Naive thymus-derived CD8-positive, alpha-beta T cell (primary cell): ENCODE measurements at places on chromosomes 12 and 14. TPM values are rescaled to one million over a fixed set of nuclear protein-coding genes. Genes with fewer than 3 reads are reported as not detected.

GRCh38 chr12:52667509-52667908, 12.7 kb downstream of the KRT1 start:
- H3K27me3 ChIP-seq, result no peaks in the 10 kb centered on the region
- H3K4me3 ChIP-seq, result no peak overlapping the region

DNA sequence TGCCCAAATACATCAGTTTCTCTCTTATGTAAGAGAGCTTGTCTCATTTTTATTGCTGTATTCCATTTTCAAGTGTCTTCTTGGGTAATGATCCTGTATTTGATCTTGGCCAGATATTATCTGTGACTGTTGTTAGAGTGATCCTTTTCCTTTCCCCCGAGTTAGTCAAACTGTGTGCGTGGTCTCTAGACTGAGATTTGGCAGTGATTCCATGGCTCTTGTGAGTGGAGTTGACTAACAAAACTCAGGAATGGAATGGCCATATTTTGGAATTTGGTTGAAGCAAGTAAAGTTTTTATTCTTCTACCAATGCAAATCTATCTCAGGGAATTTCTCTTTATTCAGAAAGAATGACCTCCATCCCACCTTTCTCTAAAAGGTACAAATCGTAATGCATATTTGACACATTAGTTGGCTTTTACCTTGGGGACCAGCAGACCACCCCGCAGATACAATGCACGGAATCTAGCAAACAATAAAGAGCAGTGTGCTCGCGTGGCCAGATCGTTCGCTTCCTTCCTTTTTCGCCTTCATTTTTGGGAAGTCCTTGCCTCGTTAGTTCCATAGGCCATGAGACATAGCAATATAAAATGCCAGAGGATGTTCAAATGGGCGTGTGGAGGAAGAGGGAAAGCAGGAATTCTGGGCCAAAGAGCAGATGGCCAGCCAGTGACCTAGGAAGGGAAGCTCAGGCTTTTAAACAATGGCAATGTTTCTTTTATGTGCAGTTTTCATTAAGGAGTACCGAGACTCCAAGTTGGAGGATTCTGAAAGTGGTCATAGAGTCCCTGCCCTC, 24.4 kb downstream of the ETV6 start:
- no peaks in the 10 kb centered on the region for H3K36me3 ChIP-seq
- peaks cover 24% of the 10 kb centered on the region for H3K4me1 ChIP-seq
- H3K27ac ChIP-seq, result no peak overlapping the region
- H3K27me3 ChIP-seq, result no peaks in the 10 kb centered on the region
- H3K4me3 ChIP-seq, result no peak overlapping the region
- no peak for DNase-seq

DNA sequence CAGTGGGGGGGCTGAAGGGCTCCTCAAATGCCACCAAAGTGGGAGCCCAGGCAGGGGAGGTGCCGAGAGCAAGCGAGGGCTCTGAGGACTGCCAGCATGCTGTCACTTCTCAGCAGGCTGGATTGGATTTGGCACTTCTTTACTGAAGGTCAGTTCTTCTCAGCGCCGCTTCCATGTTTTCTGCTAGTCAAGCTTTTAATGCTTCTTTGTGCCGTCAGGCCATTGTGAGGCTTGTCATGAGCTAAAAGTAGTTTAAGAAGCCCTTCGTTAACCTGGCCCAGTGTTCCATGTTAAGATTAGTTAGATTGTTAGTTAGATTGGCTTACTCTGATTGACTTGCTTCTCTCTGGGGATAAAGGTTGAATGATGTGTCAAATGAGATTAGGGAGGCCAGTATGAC, 13.4 kb downstream of the GABARAPL1 start:
- H3K27ac ChIP-seq, result peak overlapping the region; percentile 5
- peaks cover 22% of the 10 kb centered on the region for H3K36me3 ChIP-seq
- peaks cover 29% of the 10 kb centered on the region for H3K4me1 ChIP-seq
- H3K4me3 ChIP-seq, result no peak overlapping the region

DNA sequence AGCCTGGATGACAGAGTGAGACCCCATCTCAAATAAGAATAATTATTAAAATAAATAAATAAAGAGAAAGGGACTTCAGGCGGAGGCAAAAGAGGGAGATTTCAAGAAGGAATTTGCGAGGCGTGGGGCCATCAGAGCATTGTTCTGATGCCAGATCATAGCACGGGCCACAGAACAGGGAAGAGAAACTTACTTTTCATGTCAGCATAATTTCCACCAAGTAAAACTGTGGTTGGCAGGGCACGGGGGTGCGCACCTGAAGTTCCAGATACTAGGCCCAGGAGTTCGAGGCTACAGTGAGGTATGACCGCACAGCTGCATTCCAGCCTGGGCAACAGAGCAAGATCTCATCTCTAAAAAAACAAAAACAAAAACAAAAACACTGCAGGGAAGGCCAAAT, 11.0 kb upstream of the PLBD1 start:
- H3K27me3 ChIP-seq, result no peaks in the 10 kb centered on the region
- H3K27ac ChIP-seq, result no peak overlapping the region
- H3K36me3 ChIP-seq, result no peaks in the 10 kb centered on the region
- H3K4me3 ChIP-seq, result no peak overlapping the region

DNA sequence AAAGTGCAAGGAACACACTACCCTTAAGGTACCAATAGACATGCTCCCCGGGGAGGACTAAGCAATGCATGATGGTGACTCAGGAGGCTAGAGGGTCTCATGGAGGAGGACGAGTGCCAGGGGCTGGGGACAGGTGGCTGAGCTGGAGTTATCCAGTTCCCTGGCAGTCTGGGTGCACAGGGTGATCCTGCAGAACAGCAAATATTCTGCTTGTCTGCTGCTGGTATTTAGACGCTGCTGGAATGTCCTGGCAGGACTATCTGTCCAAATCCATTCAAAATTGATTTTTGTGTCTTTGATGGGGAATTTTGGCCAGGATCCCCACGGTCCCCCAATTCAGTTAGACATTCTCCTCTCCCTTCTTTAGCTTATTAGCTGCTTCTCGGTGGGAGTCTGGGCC, 138.7 kb downstream of the C12orf75 start:
- H3K27ac ChIP-seq, result no peak overlapping the region
- peaks cover 17% of the 10 kb centered on the region for H3K27me3 ChIP-seq
- no peaks in the 10 kb centered on the region for H3K36me3 ChIP-seq
- no peak for DNase-seq
- H3K4me3 ChIP-seq, result no peak overlapping the region
- H3K4me1 ChIP-seq, result no peaks in the 10 kb centered on the region

DNA sequence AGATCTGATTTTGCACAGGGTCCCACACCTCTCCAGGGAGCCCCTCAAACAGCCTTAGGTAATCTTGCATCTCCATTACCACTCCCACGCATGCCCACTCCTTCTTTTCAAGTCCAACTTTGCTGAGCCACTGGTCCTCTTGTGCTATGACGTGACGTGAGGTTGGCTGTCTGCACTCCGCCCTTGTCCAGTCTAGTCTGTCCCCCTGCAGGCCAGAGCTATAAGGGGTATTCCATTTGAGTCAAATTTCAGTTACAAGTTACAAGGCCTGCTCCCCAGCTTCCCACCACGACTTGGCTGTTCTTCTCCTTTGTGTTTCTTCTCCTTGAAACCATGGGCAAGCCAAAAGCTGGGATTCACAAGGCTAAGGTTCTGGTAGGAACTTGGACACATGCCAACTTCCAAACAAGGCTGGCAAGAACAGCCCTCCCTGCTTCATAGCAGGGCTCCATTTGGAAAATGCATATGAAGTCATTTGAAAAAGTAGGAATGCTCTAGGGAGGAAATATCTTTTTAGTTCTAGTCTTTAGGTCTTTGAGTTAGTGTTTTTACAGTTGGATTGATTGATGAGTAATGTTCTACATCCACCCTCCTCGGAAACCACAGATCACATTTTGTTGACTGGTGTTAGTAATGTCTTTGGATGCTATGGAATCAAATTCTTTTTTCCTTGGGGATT, 49.1 kb downstream of the KCNA1 start:
- no peaks in the 10 kb centered on the region for H3K36me3 ChIP-seq
- H3K27ac ChIP-seq, result no peak overlapping the region
- no peak overlapping the region for H3K4me3 ChIP-seq
- DNase-seq, result no peak
- H3K27me3 ChIP-seq, result peaks cover 43% of the 10 kb centered on the region

GRCh38 chr12:66629138-66629870, 49.6 kb downstream of the GRIP1 start:
- H3K27me3 ChIP-seq, result no peaks in the 10 kb centered on the region
- no peak overlapping the region for H3K4me3 ChIP-seq
- H3K4me1 ChIP-seq, result no peaks in the 10 kb centered on the region

- DNase-seq, result no peak
- H3K36me3 ChIP-seq, result no peaks in the 10 kb centered on the region
- H3K27me3 ChIP-seq, result no peaks in the 10 kb centered on the region
- H3K27ac ChIP-seq, result no peak overlapping the region
- no peak overlapping the region for H3K4me3 ChIP-seq
- H3K4me1 ChIP-seq, result peaks cover 4% of the 10 kb centered on the region
These were observed 25.1 kb upstream of the ITGA5 start for GRCh38 chr12:54444206-54444605.

DNA sequence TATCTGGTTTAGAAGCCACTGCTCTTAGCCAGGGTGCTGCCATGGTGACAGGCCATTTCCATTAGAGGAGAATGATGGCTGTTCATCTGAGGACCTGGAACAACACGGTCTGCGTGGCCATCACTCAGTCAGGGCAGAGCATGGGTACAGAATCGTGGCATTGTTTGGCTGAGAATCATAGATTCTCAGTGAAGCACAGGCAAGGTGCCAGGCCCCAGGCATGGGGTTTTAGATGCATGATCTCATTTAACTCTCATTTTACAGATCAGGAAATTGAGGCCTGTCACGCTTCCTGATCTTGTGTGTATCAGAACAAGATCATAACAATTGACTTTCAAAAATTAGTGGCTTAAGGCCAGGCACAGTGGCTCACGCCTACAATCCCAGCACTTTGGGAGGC, 26.8 kb upstream of the IRF2BPL start:
- peaks cover 10% of the 10 kb centered on the region for H3K4me1 ChIP-seq
- no peaks in the 10 kb centered on the region for H3K27me3 ChIP-seq
- H3K4me3 ChIP-seq, result no peak overlapping the region
- H3K36me3 ChIP-seq, result no peaks in the 10 kb centered on the region
- no peak for DNase-seq
- H3K27ac ChIP-seq, result no peak overlapping the region

- no peaks in the 10 kb centered on the region for H3K36me3 ChIP-seq
- peak overlapping the region; percentile 61 for H3K4me3 ChIP-seq
- no peaks in the 10 kb centered on the region for H3K27me3 ChIP-seq
- H3K27ac ChIP-seq, result peak overlapping the region; percentile 88
These were observed 844.6 kb downstream of the VRK1 start for GRCh38 chr14:97641827-97642226.

DNA sequence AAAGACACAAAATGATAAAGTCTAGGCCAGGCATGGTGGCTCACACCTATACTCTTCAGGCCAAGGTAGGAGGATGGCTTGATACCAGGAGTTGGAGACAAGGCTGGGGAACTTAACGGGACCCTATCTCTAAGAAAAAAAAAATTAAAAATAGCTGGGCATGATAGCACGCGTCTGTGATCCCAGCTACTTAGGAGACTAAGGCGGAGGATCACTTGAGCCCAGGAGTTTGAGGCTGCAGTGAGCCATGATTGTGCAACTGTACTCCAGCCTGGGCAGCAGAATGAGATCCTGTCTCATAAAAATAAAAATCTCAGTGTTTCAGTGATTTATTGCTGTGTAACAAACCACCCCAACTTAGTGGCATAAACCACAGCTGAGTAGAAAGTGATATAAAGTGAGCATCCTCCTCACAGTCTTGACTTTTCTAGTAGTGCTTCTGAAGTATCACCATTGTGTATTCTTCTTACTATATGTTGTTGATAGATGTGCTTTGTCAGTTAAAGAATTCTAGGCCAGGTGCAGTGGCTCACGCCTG, 10.6 kb upstream of the ATF1 start:
- H3K4me3 ChIP-seq, result no peak overlapping the region
- no peak for DNase-seq
- H3K27me3 ChIP-seq, result no peaks in the 10 kb centered on the region
- H3K4me1 ChIP-seq, result no peaks in the 10 kb centered on the region
- no peak overlapping the region for H3K27ac ChIP-seq

MNAT1 gene
- 19.6 TPM for total RNA-seq

BAZ2A gene
- 198 TPM for total RNA-seq

RPGRIP1 gene
- total RNA-seq, result not detected

DHRS2 gene
- total RNA-seq, result not detected

PLD4 gene
- 1.2 TPM for total RNA-seq
